ENCODE measurements at places on chromosomes 1 and 21.

GRCh38 chr1:21164266-21164665 lies 12.4 kb downstream of the EIF4G3 start:
- no peak for DNase-seq

DNA sequence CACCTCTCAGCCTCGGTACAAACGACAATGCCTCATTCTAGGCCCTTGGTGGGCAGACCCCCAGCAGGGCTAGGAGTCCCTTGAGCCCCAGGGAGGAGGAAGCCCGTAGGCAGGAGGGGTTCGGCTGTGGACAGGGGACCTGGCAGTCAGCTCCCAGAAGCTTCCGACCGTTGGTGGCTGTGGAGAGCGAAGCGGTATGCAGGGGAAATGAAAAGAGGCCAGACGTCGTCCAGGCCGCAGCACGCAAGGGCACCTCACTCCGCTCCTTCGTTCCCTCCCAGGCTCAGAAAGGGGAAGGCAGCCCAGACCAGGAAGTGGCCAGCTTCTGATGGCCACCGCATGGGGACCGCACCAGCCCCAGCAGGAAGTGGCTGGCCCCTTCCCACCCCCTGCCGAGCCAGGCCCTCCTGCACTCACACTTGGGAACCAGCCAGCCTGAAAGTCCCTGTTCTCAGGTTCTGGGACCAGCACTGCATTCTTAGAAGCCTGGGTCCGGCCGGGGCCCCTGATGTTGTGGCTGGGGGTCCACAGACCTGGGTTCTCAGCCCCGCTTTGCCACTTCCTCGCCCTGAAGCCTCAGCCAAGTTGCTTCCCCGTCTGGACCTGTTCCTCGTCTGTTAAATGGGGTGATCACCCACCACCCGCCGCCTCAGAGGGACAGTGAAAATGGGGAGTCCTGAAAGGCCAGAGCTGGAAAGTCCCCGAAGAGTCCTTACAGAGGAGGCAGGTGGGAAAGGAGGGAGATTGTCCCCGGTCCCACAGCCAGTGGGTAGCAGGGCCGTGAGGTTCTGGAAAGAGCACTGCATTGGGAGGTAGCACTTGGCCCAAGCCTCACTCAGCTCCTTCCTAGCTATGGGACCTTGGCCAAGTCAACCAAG lies 104.0 kb upstream of the RUNX3 start:
- DNase-seq, result no peak

GRCh38 chr1:201285846-201286245 lies 2.5 kb downstream of the PKP1 start:
- DNase-seq, result no peak

DNA sequence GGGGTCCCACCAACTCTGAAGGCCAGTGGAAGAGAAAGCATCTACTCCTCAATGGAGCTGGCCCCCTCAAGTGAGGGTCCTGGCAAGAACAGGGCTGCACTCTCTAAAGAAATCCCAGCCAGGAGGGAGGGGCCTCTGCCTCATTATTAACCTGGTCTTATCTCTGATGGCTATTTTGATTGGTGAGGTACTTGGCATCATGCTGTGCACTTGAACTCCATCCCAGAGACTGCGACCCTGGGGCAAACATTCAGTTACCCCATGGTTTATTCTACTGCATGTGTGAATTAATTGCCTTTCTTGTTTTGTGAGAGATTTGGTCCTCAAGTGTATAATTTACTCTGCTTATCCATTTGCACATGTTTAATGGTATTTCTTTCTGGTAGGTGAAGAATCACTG lies 55.0 kb upstream of the ETV3 start:
- DNase-seq, result no peak

DNA sequence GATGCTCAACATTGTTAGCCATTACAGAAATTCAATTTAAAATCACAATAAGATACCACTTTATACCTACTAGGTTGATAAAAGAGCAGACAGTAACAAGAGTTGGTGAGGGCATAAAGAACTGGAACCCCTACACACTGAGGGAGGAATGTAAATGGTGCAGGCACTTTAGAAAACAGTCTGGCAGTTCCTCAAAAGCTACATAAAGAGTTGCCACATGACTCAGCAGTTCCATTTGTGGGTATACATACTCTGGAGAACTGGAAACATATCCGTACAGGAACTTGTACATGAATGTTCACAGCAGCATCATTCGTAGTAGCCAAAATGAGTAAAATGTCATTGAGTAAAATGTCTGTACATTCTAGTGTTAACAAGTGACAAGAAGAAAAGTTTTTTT lies 17.0 kb downstream of the NSL1 start:
- DNase-seq, result no peak

GRCh38 chr21:16186742-16187141 lies 457.0 kb downstream of the USP25 start:
- no peak for DNase-seq

DNA sequence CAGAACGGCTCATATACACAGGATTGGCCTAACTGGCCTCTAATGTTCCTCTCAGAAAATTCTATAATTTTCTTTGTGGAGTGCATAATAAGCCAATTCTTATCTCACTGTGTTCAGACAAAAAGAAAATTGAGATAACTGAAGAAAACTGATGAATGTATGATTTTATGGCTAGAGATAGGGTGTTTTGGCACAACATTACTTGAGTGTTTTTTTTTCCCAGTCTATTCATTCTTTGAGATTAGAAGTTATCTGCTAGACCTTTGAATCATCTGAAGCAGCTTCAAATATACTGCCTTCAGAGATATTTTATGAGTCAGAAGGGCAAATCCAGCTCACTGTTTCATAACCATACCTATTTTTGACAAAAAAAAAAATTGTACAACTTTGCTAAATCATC lies 85.6 kb downstream of the VAV3 start:
- no peak for DNase-seq

- DNase-seq, result no peak
These were observed 55.2 kb upstream of the IPO9 start for GRCh38 chr1:201773764-201774163.

DNA sequence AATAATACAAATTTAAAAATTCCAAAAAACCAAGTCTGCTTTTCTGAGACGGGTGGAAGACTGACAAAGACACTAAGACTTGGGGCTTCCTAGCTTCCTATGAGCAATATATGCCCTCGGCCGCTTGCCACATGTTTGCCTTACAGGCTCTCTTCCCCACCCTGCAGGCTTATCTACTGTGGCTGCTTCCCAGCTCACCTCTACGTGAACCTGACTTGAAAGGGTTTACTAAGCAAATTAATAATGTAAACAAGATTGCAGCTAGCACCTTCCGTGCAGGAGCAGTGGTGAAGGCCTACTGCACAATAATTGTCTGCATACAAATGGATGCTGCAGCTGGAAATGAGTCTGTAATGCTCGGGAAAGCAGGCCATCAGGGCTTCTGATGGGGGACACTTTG lies 152.9 kb upstream of the DAB1 start:
- DNase-seq, result no peak

GRCh38 chr1:154902938-154903566 lies 33.0 kb upstream of the KCNN3 start:
- no peak for DNase-seq

DNA sequence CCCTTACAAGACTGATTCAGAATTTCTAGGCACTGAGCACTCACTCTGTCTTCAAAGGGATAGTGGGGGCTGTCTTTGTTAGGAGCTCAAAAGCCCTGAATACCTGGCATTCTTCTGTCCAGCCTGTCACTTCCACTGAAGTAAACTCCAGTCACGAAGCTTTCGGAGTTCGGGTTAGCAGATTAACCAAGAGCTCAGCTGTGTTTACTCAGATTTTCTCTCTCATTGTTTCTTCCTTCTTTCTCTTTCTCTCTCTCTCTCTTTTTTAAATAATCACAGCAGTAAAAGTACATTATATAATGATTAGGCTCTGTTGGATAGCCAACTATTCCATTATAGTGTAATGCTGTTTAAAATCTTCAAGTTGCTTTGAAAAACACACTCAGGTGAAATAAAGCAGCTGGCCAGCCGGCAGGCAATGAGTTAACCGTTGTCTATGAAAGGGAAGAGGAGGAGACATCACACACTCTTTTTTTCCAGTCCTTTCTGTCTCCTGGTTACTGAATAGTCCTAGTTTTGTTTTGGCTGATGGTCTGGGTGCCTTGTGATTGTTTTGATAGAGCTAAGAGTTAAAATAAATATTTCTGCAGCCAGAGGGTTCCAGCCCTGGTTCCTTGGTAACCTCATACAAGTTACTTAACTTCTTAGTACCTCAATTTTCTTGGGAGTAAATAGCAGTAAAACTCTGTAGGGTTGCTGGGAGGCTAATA lies 89.8 kb downstream of the ADSS2 start:
- DNase-seq, result no peak

DNA sequence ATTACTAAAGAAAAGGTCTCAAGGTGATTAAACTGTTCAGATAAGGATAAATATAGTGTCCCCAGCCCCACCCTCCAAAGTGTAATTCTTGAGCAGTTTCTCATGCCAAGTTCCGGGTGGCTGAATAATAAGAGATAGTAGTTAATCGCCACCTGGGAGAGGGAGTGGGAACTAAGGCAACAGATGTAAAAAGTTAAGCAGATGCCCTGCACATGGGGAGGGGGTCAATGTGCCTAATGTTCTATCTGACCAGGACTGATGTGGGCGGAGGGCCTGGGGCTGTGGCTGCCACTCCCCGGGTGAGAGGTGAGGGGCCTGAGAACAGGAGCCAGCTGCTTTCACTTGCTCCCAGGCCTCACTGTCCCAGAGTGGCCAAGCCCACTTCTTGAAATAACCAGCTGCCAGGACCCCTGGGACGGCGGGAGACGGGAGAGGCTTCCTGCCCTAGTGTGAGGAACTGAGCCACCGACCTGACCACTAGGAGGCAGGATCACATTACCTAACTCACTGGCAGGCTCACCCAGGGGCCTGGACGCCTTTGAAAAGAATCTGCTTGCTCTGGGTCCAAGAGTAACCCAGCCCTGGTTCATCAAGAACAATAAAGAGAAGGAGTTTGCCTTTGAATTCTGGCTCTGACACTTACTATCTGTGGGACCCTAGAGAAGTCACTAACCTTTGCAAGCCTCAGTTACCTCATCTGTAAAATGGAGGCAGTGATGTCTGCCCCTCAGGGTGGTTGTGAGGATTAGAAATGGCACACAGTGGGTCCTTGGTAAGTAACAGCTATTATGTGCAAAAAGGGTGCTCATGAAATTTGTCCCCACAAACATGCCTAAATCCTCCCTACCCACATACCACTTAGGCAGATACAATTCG lies 179.2 kb downstream of the ATG4C start:
- no peak for DNase-seq

DNA sequence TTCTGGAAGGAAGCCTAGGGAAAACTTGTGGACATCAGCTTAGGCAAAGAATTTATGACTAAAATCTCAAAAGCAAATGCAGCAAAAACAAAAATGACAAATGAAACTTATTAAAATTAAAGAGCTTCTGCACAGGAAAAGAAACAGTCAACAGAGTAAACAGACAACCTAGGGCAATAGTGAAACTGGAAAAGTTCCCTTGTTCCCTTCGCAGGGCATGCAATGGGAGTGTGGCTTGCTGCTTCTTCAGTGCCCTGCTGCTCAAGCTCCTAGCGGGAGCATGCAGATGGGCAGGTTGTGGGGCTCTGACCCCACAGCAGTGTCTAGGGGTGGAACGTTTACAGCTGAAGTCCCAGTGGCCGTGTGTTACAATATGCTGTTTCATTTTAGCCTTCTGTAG lies 1797.4 kb downstream of the NCAM2 start:
- no peak for DNase-seq

DNA sequence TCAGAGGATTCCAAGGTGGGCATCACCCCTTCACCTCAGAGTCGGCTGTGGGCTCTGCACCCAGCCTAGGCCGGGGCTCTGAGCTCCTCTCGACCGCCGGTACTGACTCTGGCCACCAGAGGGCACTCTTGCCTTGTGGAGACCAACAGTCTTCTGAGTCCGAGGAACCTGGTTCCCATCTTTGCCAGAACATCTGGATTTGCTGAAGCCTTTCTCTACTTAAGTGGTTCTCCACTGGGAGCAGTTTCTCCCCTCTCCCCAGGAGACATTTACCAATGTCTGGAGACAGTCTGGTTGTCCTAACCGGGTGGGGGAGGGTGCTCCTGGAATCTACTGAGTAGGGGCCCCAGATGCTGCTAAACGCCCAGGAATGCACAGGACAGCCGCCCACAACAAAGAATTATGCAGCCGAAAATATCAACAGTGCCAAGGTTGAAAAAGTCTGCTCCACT lies 9.4 kb downstream of the ETV3L start:
- peak; percentile 83 for DNase-seq

- DNase-seq, result no peak
These were observed 114.6 kb upstream of the ATP1B1 start for GRCh38 chr1:168991667-168992475.

GRCh38 chr1:232293361-232293760 lies 336.6 kb downstream of the SIPA1L2 start:
- DNase-seq, result no peak

DNA sequence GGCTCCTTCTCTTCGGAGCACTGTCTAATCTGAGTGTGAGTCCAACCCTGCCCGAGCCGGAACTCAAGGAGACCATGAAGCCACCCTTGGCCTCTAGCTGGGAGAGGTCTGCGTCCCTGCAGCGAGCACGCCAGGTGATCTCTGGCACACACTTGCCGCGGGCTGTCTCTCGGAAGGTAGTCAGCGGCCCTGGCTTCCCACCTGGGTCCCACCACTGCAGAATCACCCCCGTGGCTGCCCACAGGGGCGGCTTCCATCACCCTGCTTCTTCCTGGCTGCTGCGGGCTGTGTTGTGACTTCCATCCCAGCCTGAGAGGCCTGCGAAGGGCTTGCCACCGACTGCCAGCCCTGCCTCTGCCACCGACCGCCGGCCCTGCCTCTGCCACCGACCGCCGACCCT lies 17.0 kb downstream of the FAAP20 start:
- no peak for DNase-seq

DNA sequence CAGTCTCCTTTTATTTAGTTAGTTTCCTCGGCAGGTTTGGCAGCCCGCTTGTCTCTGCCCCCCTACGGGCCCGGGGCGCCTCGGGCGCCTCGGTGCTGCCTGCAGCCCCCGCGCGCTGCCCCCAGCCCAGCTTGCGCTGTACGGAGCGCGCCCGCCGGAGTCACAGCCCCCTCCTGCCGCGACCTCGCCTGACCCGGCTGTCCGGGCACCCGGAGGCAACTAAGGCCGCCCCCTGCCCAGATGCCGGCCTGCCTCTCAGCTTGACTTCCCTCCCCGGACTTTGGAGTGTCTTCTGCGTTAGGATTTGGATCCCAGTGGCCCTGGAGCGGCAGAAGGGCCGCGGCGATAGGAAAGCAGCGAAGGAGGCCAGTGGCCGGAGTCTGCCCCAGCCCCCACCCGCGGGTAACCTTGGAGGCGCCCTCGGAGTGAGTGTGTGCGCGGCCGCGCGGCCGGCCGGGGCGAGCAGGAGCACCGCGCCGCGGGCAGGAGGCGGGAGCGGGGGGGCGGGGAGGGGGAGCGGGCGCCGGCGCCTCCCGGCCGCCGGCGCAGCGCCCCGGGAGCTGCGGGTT lies 7.6 kb downstream of the CDKN2C start:
- DNase-seq, result peak; percentile 12

- DNase-seq, result no peak
These were observed 18.3 kb downstream of the CAPN2 start for GRCh38 chr1:223730479-223731132.

- DNase-seq, result no peak
These were observed 74.1 kb upstream of the IRF2BP2 start for GRCh38 chr1:234683861-234684632.
